ENCODE measurements at places on chromosomes 16 and 17.

DNA sequence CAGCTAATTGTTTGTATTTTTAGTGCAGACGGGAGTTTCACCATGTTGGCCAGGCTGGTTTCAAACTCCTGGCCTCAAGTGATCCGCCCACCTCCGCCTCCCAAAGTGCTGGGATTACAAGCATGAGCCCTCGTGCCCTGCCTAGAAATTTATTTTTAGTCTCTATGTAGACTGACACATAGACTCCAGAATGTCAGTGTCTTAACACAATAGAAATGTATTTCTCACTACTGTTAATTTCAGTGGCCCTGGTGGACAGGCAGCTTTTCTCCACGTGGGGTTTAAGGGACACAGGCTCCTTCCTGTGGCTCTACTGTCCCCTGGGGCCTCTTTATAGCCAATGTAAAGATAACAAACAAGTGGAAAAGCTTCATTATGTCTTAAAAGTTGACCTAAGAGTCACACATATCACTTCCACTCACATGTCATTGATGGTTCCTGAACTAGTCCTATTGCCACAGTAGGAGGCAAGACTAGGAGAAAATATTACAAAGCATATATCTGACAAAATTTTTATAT is 43.8 kb downstream of the COPRS start:
- no peak for DNase-seq

- no peak for DNase-seq
Observed at GRCh38 chr16:74982256-74982655, 2.7 kb downstream of the WDR59 start.

DNA sequence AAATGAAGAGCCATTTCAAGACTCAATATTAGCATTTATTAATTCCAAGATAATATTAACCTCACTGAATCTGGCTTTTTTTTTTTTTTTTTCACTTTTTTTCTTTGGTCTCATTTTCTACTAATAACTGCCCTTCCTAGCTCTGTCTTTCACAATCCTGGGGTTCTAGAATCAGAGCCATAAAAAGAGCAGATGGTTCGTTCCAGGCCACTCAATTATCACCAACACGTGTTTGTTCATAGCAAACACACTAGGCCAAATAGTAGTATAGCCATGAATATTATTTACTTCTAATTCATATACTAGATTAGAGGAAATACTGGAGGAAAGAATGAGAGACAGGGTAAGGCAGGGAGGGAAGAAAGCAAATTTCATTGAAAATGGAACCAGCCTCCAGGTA is 39.8 kb downstream of the TEX2 start:
- no peak for DNase-seq

DNA sequence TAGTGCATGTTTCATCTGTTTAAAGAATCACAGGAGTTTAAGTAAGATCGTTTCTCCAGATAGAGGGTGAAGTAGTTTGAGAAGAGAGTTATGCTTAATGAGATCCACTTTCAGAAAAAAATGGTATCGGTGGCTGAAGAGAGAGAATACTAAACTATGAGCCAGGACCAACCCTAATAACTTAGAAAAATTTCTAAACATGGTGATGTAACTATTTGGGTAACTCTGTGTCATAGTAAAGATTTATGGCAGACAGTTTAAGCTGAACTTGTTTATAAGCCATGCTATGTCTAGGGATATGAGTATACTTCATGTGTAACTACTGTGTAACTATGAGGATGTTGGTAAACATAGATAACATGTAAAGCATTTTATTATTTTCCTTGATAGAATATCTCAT is 489.5 kb downstream of the KCNJ2 start:
- no peak for DNase-seq

DNA sequence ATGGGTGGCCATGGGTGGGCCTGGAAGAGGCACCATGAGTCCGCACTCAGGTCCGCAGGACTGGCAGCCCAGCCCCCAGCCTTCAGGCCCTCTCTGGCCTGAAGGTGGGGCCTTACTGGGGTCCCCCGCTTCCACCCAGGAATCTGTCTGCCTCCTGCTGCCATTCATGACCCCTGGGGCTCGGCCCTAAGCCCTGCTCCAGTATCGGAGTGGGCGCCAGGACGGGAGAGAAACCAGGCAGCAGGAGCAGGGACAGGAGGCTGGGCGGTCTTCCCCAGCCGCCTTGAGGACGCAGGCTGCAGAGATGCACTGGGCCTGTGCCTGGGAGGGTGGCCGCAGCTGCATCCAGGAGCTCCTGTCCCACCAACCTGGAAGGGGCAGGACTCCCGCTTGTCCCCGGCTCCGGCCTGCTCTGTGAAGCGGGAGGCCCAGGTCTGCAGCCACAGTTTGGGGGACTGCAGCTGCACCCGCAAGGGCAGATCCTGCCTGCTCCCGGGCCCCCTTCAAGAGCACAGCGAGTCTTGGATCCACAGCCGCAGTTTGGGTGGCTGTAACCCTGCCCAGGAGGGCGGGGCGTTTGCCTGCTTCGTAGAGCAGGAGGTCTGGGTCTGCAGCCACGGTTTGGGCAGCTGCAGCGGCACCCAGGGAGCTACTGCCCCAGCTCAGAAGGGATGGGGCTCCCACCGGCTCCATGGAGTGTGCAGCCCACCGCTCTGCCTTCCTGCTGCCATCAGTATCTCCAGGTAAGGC is 81.8 kb upstream of the DNAJA2 start:
- no peak for DNase-seq

DNA sequence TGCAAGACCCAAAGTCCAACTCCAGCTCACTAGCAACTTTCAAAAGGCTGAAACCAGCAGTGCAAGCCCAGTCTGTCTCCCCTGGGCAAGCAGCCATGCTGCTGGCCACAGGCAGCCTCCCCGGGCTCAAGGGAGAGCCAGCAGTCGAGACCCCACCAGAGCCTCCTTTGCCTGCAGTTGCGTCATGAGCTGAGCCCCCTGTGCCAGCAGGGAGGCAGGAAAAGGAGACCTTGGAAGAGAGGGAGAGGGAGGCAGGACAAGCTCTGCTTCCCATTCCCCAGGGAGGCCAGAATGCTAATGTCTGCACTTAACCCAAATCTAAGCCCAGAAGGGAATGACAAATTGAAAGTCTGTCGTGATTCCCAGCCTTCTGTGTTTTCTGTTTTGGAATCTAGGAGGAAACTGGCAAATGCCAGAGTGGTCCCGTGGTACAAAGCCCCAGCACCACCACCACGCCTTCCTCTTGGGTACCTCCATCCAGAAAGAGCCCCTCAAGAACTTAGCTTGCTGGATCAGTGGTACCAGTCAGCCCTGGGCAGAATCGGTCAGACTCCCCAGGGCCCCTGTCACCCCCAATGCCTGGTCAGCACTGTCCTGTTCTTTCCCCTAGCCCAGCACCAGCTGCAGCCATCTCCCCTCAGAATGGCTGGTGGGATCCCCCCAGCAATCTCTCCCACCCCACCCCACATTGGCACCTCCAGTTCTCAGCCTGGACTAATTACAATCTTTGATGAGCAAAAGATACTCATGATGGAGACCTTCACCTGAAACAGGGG is 99.3 kb upstream of the TNRC6C start:
- no peak for DNase-seq

Measured in NCI-H1048 (cell line).